Activated CD8-positive, alpha-beta memory T cell treated with anti-CD3 and anti-CD28 coated beads for 4 hours (primary cell): ENCODE measurements at places on chromosomes 16 and 17.

DNA sequence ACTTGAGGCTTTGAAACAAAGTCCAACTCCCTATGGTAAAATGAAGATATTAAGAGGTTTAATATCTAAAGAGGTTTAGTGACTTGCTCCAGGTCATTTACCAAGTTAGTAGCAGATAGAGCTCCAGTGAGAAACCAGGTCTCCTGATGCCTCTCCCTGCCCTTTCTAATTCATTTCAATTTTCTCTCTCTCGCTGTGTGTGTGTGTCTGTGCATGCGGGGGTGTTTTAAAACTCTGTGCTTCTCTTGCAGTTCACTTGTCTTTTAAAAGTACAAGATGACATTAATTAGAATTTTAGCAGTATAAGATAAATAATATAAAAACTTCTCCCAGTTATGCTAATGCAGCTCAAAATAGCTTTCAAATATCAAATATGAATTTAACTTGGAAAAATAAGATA is 8.2 kb upstream of the ZP2 start:
- DNase-seq: no peak

DNA sequence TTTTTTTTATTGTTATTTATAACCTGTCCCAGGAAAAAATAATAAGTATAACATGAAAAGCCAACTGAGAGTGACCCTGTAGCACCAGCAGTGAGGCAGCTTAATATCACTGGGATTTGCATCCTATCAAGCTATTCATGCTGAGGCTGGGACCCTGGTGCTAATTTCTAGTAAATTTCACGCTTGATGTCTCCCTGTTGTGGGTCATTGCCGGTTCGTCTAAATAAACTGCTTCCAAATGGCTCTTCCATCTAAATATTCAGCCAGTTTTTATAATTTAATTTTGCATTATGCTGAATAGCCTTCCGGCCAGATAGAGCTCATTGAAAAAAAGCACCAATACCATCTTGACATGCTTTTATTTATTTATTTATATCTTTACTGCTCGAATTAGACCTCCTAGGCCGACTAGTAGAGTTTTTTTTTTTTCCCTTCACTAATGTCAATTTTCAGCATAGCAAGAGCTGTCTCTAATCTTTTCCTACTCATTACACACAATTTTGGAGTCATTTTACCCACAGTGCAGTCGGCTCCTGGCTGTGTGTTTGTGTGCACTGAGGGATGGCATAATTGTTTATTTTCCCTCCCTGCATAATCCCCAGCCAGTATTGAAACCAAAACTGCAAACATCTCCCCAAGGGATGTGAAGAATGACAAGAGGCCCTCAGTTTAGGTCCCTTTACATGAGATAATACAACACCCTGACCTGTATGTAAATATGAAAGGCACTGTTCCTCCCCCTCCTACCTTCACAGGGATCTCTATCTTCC is 168.8 kb downstream of the AATF start:
- DNase-seq: no peak

GRCh38 chr17:1628856-1629503 is 346 bp upstream of the SLC43A2 start:
- DNase-seq: peak; percentile 78

- no peak for DNase-seq
Observed at GRCh38 chr16:55949518-55949917, 74.3 kb upstream of the CES5A start.

- no peak for DNase-seq
Observed at GRCh38 chr16:1053121-1053521, 19.4 kb upstream of the SSTR5 start.

DNA sequence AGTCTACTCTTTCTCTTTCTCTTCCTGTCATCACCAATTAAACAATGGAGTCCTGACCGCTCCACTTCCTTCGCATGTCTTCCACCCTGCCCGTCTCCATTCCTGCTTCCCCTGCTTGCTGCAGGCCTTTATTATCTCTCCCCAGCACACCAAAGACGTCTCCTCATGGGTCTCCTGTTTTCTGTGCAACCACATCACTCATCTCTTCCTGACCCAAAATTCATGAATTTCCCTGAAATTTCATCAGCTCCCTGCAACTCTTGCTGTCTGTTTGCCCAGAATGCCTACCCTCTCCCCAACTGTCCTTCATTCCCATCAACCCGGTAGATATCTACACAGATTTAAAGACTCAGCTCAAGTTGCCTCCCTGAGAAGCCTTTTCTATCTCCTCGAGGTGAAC is 76.7 kb upstream of the ALOX12 start:
- DNase-seq: no peak

DNA sequence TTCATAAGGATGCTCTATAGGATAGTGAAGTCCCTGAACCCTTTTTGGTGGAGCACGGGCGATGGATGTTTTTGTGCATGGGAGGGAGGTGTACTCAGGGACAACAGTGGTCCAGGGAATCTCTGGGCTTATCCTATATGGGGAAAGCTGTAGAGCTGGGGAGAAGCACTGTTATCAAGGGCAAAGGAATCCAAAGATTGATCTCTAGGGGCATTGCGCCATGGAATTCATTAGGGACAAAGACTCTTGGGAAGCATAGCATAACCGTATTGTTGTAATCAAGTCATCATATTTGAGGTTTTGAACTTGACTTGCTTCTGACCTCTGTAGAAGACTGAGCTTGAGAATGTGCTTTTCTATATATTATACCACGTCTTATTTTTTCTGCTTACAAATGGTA is 172.9 kb upstream of the ZFHX3 start:
- no peak for DNase-seq

- no peak for DNase-seq
Observed at GRCh38 chr17:6994666-6995256, 1.1 kb upstream of the ALOX12 start.

DNA sequence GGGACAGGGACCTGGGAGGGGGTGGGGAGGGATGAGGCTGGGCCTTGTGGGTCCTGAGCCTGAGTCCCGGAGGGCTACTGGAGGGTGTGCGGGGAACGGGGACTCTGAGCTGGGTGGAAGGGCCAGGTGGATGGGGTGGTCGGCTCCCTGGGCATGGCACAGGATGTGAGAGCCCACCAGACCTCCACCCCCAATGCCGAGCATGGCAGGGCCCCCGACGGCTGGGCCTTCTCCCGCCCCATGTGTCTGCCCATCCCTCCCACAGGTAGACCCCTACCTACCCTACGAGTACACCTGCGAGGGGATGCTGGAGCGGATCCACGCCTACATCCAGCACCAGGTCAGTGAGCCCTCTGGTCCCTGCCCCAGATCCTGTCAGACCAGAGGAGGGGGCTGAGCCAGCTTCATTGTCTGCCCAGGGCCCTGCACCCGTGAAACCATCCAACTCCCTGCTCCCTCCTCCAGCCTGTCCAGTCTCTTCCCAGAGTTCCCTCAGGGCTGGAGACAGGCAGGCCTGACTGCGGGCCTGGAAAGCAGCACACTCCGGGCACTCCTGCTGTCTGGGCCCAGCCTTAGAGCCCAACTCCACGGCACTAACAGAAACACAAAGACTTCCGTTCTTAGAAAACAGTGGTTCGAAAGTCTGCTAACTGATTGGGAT is 78.0 kb downstream of the MGAT5B start:
- DNase-seq: no peak

DNA sequence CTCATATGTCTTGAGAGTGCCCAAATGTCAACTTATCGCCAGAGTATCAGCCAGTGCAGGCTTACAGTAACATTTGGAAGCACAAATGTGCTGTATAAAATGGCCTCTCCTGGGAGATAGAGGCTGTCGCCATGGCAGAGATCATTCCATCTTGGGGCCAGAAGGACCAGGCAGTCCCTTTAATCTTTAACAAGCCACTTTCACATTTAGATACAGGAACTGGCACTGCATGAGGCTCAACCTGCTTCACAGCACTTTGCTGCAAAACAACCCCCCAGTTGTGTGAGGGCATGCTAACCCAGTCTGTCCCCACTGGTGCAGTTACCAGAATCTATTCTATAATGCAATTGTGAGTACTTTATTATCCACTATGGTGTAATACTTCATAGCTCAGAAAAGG is 4.7 kb upstream of the RFFL start:
- no peak for DNase-seq

DNA sequence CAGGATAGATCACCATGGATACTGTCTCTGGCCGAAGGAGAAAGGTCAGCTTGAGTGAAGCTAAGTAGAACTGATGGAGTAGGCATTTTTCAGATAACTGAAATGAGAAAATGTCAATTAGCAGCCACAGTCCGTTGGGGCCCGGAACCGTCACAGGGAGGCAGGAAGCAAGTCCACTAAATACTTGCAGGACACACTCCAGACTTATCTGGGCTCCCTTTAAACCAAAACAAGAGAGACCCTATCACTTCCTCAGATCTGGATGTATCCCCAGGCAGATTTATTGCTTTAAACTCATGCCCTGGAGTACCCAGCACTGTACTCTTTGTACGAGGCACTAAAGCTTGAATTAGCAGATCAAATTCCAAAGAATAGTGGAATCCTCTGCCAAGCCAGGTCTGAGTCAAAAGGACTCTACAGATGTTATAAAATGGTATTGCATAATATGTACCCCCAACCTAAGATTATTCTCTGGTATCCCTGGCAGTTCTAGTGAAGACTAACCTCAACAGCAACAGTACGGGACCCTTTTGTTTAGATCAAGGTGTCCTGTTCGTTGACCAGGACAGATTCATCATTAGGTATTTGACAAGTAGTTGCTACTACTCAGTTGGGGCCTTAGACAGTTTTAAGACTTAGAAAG is 8.1 kb downstream of the ZP2 start:
- no peak for DNase-seq

- no peak for DNase-seq
Observed at GRCh38 chr16:50497592-50497991, 50.6 kb upstream of the NKD1 start.

DNA sequence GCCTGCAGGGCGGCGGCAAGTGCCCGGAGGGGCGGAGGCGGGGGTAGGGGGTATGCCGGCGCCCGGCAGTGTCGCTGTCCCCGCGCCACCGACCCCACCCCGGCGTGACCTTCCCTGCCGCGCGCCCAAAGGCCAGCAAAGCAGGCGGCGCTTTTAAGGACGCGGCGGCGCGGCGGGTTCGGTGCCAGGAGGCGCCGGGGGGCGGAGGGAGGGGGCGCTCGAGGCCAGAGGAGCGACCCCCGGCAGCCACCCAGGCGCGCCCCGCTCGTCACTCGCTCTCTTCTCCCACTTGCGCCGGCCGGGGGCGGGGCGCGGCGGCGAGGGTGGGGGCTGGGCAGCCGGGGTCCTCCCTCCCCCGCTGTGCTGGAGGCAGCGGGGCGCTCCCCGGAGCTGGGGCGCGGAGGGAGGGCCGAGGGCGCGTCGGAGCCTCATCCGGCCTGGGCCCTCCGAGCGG is 8.6 kb upstream of the BAHCC1 start:
- DNase-seq: no peak

DNA sequence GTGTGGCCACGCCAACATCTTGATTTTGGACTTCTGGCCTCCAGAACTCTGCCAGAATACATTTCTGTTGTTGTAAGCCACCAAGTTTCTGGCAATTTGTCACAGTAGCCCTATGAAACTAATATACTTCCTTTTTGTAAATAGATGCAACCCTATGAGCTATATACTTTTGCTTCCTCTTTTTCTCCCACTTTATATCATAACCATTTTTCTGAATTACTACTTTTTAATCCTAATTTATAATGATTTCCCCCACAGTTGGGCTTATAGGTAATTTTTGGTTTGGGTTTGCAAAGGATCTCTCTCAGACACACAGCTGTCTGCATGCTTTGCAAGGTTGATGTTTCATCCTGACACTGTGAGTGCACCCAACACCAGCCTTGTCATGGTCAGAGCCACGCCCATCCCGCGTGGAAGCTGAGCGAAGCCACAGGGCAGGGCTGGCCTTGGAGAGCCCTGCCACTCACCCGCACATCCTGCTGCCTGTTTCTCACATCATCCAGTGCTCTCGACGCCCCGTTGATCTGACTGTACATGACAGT is 5.8 kb downstream of the TRIM25 start:
- DNase-seq: no peak

DNA sequence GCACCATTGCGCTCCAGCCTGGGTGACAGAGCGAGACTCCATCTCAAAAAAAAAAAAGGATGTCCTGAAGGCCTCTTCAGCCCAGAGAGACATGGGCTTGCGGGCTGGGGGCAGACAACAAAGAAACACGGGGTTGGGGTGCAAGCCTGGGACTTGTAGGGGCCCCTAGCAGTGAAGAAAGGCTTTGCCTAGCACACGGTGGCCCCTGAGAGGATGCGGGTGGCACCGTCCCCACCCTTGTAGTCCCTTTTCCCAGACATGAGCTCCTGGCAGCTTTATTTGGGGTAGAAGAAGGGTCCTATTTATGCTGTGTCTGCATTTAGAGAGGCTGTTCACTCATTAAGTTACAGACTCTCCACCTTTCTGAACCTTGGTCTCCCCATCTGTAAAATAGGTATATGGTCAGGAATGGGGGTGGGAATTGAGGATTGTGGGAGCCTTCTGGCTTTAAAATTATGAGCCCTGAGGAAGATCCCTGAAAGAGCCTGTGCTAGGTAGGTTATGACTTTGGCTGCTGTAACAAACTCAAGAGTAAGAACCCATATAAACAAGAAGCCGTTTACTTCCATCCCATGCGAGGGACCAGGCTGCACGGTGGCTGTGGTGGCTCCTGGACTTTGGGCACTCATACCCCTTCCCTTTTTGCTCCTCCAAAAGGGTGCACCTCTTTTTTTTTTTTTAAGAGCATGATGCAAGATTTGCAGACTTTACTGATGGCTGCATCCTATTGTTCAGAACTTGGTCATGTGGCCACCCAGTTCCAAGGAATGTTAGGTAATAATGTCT is 20.6 kb upstream of the ADGRG1 start:
- DNase-seq: no peak

GRCh38 chr17:5121186-5121841 is 5.5 kb downstream of the USP6 start:
- no peak for DNase-seq

GRCh38 chr17:43479948-43480347 is 3.8 kb upstream of the DHX8 start:
- no peak for DNase-seq

- DNase-seq: peak; percentile 5
Observed at GRCh38 chr16:24539850-24540601, 660 bp downstream of the RBBP6 start.

- no peak for DNase-seq
Observed at GRCh38 chr16:12793120-12793864, 10.4 kb downstream of the CPPED1 start.

- peak; percentile 47 for DNase-seq
Observed at GRCh38 chr16:68064791-68065365, 20.3 kb upstream of the NFATC3 start.

- no peak for DNase-seq
Observed at GRCh38 chr17:39090908-39091665, 60.4 kb downstream of the PLXDC1 start.

- DNase-seq: no peak
Observed at GRCh38 chr17:80349151-80349651, 65.8 kb upstream of the ENDOV start.

- DNase-seq: no peak
Observed at GRCh38 chr17:65193716-65194293, 56.6 kb downstream of the RGS9 start.

GRCh38 chr16:78566397-78567073 is 467.1 kb downstream of the WWOX start:
- no peak for DNase-seq
